ENCODE measurements at places on chromosomes 1 and 21.

DNA sequence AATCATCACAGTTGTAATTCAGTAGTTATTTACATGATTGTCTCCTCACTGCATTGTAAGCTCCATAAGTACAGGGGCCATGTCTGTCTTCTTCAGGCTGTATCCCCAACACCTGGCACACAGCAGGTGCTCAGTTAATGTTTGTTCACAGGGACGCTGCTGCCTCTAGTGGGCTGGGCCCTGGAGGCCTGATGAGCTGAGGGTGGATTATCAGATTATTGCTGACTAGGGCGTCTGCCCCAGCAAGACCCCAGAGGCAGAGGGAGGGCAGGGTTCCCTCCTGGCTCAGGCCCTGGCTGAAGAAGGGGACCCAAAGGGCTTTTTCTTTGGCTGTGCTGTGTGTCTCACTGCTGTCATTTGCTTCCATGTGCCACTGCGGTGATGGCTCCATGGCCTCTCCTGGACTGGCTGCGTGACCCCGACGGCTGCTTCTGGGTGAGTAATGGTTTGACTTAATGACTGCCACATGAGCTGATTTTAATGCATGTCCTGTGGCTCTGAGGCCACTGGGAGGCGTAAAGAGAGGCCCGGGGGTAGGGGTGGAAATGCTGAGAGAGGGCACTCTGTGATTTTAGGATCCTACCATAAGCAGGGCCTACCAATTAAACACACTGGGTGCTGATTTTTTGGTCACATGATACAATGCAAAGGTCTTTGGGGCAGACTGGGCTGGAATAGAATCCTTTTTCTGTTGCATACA, 20.8 kb upstream of the EPB41 start:
- peak; percentile 87 for DNase-seq

- peak; percentile 74 for DNase-seq
Measured at GRCh38 chr1:192951691-192952460, 107.3 kb downstream of the UCHL5 start.

DNA sequence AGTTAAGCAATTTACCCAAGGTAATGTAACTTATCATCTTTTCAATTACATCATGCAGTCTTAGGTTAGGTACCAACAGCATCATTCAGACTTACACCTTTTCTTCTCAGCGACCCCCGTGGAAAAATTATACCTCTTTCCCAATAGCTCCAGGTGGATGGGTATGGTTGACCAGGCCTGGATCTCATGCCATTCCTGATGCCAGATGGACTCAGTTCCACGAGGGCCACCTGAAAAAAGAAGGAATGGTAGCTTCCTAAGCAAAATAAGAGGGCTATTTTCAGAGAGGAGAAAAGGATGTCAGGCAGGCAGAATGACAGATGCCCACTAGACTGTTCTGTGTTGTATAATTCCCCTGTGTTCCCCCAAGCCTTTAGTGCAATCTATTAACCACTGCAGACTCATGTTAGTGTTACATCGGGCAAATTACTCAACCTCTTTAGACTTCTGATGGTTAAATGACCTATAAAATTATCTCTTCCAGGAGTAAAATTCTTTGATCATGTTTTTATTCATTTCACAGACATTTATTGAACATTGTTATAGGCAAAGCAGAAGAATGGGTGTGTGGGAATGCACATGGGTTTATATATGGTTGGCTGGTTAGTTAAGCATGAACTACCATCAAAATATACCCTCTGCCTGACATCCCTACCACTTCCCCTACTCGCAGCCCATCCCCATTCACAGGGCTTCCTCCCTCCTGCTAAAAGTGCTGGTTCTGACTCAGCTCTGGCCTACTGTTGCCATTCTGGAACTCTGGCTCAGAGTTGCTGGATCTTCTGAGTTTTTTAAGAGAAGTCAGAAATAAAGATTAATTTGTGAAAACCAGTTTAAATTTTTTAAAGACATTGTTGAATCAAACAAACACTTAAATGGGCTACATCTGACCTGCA, 10.6 kb upstream of the MYSM1 start:
- peak; percentile 29 for DNase-seq

DNA sequence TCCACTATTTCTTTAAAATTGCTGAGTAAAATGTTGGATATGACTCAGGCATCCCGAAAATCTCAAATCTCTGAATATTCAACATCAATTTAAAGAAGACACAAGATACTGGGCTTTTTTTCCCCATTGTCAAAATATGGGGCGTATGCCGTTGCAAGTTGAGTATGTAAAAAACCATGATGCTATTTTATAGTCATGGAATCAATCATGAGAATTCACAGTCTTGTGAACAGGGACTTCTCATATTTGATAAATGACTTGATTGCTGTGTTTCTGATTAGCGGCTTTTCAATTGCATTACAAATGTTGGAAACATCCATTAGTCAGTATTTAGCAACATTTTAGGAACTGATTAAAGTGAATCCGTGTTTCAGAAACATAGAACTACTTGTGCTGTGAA, 45.3 kb downstream of the SETD4 start:
- peak; percentile 25 for DNase-seq

GRCh38 chr21:29654855-29655254, 284.9 kb downstream of the GRIK1 start:
- no peak for DNase-seq

- no peak for DNase-seq
Measured at GRCh38 chr1:3834701-3835100, 22.3 kb downstream of the CEP104 start.

GRCh38 chr1:35369922-35370671, 101.6 kb downstream of the ZMYM4 start:
- peak; percentile 81 for DNase-seq

DNA sequence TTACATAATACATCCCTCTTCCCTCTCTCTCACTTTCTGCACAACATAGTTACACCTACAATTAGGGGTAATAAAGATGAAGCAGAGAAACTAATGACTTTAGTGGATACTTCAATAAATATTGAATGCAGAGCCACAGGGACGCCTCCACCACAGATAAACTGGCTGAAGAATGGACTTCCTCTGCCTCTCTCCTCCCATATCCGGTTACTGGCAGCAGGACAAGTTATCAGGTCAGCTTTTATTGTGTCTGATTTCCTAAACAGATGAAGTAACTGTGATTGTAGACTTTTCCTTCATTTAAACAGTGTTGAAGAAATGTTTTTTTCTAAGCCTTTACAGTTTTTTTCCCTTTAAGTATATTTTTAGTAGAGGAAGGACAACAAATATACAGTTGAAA, 281.6 kb downstream of the TPR start:
- no peak for DNase-seq

DNA sequence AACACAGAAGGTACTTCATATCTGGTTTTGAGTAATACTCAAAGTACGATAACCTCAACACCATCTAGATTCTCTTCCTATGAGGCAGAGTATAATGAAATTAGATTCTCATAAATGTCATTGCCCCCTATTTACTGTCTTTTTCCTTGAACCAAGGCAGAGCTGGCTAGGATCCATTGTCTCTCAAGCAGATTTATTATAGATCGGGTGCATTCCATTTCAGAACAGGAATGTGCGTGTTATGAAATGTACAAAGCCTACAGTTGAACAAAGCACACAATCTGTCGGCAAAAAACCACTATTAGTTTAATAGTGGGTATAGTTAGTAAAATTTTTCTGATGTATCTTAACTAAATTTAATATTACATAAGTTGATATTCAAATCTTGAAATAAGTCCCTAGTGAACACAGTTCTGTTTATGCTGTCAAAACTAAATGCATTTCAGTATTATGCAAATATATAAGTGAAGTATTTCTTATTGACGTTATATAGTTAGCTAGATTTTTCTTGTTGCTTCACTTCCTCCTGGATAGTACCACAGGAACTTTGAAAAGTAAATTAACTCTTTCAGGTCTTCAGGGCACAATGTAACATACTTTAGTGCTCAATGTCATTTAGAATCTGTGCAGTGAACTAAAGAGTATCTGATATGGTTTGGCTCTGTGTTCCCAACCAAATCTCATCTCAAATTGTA, 92.1 kb downstream of the DDAH1 start:
- DNase-seq: peak; percentile 30

DNA sequence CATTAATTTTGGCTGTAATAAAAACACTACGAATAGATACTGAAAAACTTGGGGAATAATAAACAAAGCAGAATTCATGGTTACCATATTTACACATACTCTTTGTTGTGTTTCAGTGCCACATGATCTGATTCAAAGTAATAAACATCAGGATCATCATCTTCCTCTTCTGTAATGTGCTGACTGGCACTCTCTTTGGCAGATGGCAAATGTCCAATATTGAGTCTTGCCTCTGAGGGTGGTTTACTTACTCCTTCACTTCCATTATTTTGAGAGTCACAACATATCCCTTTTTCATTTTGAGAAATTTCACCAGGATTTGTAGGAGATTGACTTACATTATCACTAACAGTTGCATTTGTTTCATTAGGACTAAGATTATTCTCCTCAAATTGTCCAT, 50.7 kb downstream of the ZZZ3 start:
- no peak for DNase-seq

GRCh38 chr1:53730224-53730865, 8.6 kb downstream of the GLIS1 start:
- DNase-seq: no peak

DNA sequence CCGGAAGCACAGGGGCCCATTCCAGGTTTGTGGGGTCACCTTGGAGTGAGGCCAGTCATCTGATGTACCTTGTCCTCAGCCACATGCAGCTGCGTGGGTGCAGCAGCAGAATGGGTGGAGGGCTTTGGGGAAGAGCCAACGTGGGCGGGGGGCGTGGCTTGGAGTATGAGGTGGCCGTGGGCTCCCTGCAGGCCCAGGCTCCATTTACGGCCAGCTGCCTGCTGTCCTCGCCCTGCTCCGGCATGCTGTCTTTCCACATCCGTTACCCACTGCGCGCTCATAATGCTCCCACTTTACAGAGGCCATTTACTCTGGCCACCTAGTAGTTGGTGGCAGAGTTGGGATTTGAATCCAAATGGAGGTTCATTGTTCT, 27.8 kb upstream of the TINAGL1 start:
- no peak for DNase-seq

DNA sequence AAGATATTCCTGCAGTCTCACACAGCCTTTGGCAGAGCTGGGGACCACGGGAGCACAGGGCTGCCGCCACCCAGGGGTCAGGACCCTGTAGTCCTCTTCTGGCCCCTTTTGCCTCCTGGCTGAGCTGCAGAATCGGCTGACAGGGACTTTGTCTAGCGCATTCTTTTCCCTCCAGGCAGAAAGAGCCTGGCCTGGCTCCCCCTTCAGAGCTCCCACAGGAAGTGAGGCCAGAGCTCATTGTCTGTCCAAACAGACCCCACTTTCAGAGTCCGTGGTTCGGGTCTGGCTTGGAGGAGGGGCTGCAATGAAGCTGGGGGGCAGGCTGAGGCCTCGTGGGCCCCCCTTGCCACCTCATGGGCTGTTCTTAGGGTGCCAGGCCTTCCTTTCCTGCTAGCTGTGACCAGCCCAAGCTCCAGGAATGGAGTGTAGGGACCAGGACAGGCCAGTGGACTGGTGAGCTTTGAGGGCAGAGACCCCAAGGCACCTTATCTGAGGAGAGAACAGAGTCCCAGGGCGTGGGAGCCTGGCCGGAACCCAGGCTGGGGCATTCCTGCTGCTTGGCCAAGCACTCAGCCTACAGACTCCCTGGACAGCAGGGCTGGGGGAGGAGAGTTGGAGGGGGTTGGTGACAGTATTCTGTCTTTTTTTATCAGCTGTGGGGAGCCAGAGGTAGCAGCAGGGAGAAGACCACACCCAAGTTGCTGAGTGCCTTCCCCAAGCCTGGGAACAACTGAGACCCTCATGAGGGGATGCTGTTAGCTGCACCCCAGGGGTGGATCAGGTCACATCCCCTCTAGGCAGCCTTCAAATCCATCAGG, 4.7 kb downstream of the CELSR2 start:
- DNase-seq: peak; percentile 51

- DNase-seq: no peak
Measured at GRCh38 chr1:44071461-44071860, 40.2 kb upstream of the SLC6A9 start.

GRCh38 chr21:41836166-41837015, 42.8 kb downstream of the PRDM15 start:
- no peak for DNase-seq

- DNase-seq: no peak
Measured at GRCh38 chr1:165595246-165595938, 35.6 kb upstream of the MGST3 start.

- no peak for DNase-seq
Measured at GRCh38 chr1:13538832-13539231, 25.0 kb upstream of the LRRC38 start.

- no peak for DNase-seq
Measured at GRCh38 chr21:32083197-32083596, 195.7 kb downstream of the MIS18A start.

DNA sequence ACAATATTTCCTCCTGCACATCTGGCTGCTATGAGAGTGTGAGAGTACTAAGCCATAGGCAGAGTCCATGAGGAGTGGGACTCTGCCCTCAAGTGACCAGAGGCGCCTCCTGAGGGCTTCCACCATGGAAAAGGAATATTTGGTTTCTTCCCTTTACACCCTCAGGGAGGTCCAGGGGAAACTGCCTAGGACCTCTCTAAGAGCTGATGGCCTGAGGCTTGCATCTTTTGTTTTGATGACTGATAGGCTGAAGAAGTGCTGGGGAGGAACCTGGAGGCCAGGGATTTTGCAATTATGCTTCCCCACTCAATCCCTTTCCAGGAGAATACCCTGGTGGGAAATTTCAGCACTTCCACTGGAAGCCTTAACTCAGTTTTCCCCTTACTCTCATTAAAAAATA, 111.0 kb downstream of the PBX1 start:
- DNase-seq: no peak

- DNase-seq: no peak
Measured at GRCh38 chr1:34774957-34775356, 6.1 kb upstream of the GJB3 start.

GRCh38 chr21:35284199-35284598, 235.1 kb upstream of the RUNX1 start:
- peak; percentile 32 for DNase-seq

DNA sequence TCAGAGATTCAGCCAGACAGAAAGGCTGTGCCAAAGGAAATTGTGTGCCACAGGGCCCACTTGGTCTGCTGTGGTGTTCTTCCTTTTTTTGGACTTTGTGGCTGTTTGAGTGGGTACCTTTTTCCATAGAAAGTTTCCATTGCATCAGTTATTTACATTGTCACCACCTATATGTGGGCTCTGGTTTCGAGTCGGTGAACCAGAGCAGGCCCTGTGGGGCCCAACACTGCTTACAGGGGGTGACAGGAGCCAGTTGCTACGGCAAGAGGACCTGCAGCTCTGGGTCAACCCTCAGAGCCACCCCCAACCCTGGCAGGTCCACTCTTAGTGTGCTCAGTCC, 157.0 kb upstream of the EDN2 start:
- DNase-seq: no peak

Measured in AG20443 (cell line).